HTR-8/SVneo (cell line): ENCODE measurements at places on chromosomes 7 and 10.

- DNase-seq = no peak
These were observed 29.7 kb downstream of the CCDC6 start for GRCh38 chr10:59876695-59877094.

DNA sequence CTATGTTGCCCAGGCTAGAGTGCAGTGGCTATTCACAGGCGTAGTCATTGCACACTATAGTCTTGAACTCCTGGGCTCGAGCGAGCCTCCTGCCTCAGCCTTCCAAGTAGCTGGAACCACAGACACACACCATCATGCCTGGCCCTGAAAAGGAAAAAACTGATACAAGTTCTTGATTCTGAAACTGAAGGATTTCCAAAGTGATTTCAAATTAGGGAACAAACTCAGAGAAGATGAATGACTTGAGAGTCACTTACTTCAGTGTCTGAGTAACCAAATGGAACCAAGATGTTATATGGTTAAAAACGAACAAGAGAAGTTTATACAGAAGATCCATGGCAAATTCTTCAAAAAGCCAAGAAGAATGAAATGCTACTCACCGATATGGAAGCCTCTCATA lies 14.4 kb downstream of the CWF19L1 start:
- DNase-seq = no peak

DNA sequence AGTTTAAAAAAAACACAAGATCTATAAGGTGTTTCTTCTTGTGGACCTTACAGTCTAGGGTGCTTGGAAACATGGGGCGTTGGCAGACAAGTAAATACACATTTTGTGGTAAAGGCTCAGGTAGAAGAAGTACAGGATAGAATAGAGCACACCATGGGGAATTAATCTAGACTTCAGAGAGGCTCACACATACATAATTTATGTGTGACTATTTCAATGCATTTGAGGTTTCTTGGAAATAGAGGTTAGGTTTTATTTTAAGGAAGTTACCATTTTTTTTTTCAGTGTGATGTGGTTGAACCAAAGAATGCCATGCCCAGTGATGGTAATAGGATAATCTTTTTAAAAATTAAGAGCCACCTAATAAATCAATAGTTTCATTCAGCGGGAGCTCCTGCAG lies 12.8 kb downstream of the CFTR start:
- DNase-seq = no peak

GRCh38 chr7:111990643-111991042 lies 215.6 kb downstream of the DOCK4 start:
- no peak for DNase-seq

DNA sequence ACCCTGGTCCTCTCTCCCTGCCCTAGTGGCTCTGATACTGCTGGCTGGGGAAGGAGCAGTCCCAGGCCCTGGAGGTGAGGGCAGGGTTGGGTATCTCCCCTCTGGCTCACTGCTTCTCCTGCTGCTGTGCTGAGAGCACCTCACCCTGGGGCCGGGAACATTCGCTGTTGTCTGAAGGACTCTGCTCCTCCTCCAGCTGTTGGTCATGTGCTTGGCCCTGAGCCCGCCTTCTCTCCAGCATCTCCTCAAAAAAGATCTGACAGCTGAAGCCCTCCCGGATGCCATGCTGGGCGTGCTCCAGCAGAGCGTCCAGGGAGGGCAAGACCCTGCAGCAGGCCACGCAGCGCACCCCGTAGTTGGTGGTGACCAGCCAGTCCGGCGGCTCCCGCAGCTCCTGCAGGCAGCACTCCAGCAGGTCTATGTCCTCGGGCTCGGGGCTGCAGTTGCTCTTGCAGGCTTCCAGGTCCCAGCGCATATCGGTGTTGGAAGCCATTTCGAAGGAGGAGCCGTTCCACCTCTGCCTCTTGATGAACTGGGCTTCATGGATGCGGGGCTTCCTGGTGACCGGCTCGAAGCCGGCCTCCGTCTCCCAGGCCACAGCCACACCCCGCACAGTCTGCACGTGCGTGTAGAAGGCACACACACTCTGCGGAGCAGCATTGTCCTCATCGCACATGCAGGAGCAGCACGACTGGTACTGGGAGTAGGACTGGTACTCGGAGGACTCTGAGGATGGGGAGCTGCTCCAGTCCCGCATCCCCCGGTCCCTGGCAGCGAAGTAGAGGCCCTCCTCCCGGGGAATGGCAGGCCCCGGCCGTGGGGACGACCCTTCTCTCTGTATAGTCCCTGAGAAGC lies 2.1 kb downstream of the FAM170B start:
- DNase-seq = no peak

GRCh38 chr7:131898418-131898817 lies 342.0 kb upstream of the PODXL start:
- no peak for DNase-seq
